HS-5 (cell line): ENCODE measurements at places on chromosomes 4 and X.

DNA sequence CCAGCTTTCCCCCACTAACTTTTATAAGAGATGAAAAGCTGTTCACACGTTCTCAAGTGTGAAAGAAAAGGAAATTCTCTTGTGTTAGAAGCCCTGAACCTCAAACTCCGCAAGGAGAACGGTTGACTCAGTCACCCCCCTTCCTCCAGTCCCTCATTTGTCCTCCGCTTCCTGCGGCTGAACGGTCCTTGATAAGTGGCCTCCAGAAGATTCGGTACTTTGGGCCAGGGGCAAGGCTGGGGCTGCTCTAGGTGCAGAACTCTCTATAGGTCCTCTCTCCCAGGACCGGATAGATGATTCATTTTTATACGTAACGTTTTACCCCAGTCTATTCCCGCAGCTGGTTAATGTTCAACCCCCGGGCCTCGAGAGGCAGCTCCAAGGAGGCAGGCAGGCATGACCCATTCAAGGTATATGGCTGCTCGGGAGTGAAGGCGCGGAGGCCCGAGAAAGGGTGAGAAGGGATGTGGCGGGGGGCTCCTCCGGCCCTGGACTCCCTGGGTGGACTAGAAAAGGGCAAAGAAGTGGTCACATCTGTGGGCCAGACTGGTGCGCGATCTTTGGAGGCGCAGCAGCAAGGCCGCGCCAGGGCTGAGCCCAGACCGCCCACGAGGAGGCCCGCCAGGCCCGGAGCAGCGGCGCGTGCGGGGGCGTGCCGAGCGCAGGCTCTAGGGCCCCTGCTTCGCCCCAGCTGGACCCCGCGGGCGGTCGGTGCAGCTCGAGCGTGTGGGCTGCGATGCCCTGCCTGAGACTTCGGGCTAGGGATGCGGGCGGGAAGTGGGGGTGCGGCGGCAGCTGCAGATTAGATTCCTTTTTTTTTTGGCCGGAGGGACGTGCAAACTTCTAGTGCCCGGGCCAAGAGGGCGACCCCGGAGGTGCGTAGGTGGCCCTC is 11.7 kb downstream of the PITX2 start:
- DNase-seq, result no peak

DNA sequence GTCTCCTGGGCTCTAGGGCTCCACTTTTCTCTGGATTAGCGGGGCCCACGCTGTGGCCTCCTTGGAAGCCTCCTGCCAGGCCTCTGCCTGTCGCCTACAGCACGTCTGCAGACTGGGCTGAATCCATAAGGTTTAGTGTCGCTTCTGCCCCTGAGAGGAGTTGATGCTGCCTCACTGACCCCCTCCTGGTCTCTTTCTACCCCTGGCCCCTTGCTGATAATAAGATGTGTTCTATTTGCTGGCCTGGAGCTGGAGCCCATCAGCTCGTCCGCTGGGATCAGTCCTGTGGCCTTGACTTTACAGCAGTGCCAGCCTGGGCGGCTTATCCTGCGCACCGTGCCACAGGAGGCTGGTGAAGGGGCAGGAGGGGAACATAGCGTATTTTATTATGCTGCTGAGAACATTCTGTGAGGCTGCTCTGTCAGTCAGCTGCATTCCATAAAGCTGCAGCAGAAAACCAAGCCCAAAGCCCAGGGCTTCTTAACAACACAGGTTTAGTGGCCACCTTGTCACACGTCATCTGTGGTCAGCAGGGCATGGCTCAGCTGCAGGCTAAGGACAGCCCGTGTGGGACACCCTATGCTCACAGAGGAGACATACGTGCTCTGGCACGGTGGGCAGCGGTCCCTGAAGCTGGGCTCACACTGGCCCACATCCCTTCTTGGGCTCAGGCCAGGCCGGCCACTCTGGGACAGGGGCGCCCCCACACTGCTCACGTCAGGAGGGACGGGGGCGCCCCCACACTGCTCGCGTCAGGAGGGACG is 29.3 kb upstream of the HGFAC start:
- DNase-seq, result no peak

DNA sequence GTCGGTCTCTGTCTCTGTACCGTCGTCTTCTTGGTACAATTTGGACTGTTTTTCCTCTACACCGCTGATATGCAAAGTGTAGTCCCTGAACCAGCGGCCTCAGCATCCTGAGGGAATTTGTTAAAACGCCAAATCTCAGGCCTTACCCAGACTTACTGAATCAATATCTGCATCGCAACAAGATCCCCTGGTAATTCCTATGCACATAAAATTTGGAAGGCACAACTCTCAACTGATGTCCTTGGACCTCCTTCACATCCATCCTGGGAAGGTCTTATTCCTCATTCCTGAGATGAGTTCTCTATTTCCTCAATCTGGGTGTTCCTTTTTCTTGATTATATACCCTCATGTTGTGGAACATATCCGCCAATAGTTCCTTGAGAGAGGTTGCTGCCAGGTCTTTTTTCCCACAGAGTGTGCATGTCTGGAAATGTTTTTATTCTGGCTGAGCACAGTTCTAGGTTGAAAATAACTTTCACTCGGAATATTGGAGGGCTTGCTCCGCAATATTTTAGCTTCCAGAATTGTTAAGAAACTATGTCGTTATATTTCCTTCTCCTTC is 738 bp upstream of the HPF1 start:
- DNase-seq, result no peak

GRCh38 chr4:153205757-153206156 is 1.5 kb downstream of the TRIM2 start:
- no peak for DNase-seq

- no peak for DNase-seq
Observed at GRCh38 chr4:113684534-113685091, 76.9 kb downstream of the CAMK2D start.

GRCh38 chr4:141241986-141242385 is 21.3 kb downstream of the ZNF330 start:
- no peak for DNase-seq

GRCh38 chr4:153223427-153223801 is 19.2 kb downstream of the TRIM2 start:
- DNase-seq, result no peak

- DNase-seq, result no peak
Observed at GRCh38 chr4:186807808-186808629, 84.4 kb upstream of the FAT1 start.

GRCh38 chr4:81737865-81738559 is 266.3 kb upstream of the RASGEF1B start:
- DNase-seq, result no peak

DNA sequence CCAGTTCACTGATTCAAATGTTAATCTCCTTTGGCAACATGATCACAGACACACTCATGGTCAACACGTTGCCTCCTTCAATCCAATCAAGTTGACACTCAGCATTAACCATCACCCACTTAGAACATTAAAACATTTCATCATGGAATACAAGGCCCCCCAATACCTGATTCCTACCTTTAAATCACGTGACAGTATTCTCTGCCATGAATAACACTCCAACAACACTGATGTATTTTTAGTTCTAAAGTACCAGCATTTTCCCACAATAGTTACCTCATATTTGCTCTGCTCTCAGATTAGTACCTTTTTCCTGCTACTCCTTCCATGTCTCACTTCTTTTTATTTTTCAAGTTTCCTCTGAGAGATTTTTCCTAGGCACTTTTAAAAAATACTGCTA is 19.6 kb downstream of the IL13RA2 start:
- no peak for DNase-seq

DNA sequence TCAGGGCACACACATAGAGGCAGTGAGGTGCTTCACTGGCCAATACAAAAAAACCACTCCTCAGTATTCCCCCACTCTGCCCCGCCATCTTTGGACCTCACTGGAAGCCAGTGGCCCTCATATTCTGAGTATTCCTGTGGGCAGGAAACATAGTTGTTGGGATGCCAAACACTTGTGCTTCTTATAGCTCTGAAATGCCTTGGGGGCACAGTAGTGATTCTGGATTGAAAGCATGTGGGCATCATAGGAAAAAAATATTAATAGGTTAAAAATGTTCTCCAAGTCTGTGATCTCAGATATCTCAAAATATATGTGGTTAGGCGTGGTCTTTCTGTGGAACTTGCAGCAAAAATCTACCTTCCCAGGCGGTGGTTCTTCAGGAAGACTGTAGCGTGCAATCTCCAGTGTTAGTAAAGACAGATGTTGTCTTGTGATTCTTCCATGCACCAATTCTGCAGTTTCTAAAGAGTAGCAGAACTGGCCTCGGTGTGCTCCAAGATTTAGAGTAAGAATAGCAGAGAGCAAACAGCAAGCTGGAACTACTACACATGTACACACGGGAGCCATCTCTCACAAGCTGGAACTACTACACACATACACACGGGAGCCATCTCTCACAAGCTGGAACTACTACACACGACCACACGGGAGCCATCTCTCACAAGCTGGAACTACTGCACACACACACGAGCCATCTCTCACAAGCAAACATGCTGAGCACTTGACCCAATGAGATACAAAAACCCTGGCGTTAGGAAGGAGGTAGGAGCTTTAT is 8.0 kb upstream of the TENM3 start:
- no peak for DNase-seq

GRCh38 chr4:141395919-141396318 is 175.2 kb downstream of the ZNF330 start:
- DNase-seq, result no peak

DNA sequence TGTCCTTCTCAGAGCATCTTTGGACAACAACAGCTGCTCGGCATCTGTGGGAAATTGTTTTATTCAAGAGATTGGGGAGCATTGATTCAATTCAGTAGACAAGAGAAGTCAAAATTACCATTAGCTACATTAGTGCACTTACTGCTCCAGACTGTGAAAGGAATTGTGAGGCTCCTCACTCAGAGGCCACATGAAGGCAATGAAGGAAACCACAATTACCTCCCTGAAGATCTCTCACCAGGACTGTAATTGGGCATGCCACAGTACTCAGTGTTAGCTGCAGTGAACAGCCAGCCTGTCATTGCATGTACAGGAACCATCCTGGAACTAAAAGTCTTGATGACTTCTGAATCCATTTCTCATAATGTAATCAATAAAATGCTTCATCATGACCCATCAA is 144.8 kb downstream of the PPA2 start:
- no peak for DNase-seq

DNA sequence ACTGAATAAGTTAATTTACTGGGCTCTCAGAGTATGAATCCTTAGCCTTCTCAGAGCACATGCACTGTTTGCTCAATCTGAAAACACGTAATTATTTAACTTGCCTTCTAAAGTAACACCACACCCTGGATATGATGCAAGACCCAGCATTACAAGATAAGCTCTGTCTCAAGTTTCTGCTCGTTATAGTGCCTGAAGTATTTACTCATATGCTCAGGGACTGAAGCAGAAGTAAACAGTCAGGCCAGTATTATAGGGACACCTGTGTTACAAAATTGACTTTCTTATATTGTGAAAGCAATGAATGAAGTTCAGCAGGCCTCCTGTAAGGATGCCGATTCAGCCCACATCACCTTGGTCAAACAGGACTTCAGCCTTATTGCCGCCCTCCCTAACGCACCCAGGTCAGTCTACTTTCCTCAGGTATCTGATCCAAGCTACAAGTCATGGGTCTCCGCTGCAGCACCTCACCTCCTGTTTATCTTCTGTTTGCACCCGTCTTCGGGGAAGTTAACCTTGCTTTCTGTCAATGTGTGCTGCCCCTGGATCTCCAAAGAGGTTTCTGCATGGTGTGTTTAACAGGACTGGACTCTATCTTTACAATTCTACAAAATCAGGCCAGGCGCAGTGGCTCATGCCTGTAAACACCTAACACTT is 42.8 kb upstream of the KLF3 start:
- peak; percentile 55 for DNase-seq

- DNase-seq, result no peak
Observed at GRCh38 chr4:6557856-6558255, 17.1 kb upstream of the MAN2B2 start.

DNA sequence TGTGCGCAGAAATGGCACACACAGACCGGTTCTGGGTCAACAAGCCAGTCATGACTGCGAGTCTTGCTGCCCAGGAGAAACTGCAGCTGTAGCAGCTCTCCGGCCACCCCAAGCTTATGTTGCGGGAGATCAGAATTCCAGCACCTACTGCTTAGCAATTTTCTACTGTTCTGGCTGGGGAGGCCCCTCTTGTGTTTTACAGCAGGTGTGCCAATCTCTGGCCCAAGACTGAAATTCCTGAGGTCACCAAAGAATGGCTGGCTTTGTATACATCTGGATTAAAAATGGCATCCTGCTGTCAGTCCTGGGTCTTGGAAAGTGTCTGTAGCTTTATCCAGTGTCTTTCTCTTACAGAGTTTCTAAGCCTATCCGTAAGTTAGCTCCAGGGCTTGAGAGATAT is 68.9 kb upstream of the TRAM1L1 start:
- no peak for DNase-seq

DNA sequence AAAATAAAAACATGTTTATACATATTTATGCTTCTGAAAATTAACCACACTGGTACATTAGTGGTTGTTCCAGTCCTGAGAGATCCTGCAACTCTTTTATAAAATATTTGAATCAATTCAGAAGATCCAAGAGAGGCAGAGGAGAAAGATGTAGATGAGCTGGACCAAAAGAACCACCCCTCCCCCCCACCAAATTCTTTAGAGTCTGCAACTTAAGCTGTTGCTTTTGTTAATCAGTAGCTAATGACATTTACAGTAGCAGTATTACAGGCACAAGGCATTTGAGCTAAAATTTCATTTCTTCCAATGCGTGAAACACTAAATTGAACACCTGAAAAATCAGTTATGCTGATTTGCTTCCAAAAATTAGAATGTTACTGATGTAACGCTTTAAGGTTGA is 61.5 kb downstream of the PDK3 start:
- no peak for DNase-seq

DNA sequence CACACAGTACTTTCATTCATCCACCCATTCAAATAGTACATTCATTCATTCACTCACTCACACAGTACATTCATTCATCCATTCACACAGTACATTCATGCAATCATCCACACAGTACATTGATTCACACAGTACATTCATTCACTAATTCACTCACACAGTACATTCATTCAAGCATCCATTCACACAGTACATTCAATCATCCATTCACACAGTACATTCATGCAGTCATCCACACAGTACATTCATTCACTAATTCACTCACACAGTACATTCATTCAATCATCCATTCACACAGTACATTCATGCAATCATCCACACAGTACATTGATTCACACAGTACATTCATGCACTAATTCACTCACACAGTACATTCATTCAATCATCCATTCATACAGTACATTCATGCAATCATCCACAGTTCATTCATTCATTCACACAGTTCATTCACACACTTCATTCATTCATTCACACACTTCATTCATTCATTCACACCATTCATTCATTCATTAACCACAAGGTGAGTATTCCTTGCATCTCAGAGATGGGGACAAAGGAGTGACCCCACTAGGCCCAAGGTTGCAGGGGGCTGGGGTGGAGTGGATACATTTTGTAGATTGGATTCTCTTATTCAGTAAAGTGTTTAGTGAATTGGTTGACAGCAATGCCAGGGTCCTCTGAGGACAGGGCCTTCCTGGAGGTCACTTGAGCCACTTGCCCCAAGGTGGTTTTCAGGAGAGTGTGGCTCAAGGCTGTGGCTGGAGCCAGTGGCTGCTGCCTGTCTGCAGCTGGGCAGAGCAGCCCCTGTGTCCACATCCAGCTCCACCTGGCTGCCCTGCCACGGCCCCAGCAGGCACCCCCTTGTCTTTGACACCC is 4.3 kb upstream of the SPON2 start:
- DNase-seq, result no peak

- DNase-seq, result peak; percentile 3
Observed at GRCh38 chr4:71680706-71681105, 103.2 kb downstream of the GC start.

GRCh38 chrX:148784137-148784536 is 283.7 kb downstream of the AFF2 start:
- no peak for DNase-seq
